Retinal pigment epithelial cell (primary cell): ENCODE measurements at places on chromosomes 5 and 9.

- no peak for DNase-seq
Observed at GRCh38 chr5:67004730-67005350, 191.8 kb downstream of the CD180 start.

- peak; percentile 69 for DNase-seq
Observed at GRCh38 chr5:146213210-146213826, 9.9 kb downstream of the RBM27 start.

GRCh38 chr9:86347991-86348390 is 6.2 kb downstream of the TUT7 start:
- no peak for DNase-seq

DNA sequence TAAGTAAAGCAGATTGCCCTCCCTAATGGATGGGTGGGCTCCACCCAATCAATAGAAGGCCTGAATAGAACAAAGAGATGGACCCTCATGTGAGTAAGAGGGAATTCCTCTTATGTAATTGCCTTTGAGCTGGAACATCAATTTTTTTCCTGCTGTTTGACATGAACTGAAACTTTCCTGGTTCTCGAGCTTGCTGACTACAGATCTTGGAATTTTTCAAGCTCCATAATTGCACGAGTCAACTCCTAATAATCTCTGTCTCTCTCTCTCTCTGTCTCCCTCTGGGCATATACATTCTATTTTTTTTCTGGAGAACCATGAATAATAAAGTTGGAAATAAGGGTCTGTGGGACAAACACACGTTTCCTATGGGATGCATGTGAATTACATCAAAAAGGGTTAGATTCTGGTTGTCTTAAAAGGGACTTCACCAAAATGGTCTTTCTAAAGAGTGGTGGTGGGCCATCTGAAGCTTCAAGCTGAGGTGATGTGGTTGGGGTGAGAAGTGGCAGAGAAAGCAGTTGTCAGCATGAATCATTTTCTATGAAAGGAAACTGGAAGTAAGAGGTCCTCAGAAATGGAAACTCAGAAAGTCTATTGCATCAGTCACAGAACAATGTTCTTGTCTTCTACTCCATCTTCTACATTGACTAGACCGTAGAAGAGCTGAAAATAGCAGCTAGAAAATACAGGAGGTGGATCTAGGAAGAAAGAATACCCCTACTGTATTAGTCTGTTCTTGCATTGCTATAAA is 47.0 kb upstream of the HOMER1 start:
- DNase-seq, result no peak

- DNase-seq, result peak; percentile 39
Observed at GRCh38 chr5:168106008-168106761, 185.3 kb upstream of the WWC1 start.

DNA sequence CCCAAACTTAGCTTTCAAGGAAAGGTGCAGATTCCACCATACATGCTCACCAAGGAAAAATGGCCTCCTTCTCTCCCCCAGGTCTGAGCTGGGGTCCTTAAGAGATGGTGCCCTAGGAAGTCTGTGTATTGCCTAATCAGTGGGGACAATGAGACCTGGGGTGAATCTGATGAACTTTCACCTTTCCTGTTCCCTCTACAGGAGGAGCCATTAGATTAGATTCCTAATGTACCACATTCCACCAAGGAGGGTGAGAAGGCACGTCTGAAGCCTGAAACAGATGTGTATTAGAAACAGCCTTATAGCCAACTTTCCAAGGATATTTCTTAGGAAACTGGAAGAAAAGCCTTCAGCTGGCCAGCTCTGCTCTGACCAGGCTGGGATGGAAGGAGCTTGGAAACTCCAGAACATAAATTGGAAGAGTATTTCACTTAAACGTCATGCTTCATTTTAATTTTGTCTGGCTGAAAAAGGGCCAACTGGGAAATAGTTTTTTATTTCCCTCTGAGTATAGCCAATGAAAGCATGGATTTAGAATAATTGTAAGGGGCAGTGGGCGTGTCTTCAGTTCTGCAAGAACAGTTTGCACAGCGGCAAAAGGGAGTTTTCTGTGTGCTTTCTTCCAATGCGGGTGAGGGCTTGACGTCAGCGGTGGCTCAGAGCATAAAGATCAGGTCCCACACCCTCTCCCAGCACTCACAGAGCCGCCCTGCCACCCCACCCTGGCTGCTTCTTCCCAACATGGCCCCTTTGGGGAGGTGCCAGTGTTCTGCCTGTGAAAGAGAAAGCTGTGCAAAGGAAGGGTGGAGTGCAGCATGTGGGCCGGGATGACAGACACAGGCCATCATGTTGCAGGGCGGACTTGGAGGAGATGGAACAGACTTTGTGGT is 210.9 kb downstream of the ESM1 start:
- DNase-seq, result no peak

GRCh38 chr9:96856363-96857286 is 2.3 kb upstream of the ZNF782 start:
- peak; percentile 80 for DNase-seq

GRCh38 chr9:107260437-107261081 is 22.5 kb upstream of the RAD23B start:
- no peak for DNase-seq

DNA sequence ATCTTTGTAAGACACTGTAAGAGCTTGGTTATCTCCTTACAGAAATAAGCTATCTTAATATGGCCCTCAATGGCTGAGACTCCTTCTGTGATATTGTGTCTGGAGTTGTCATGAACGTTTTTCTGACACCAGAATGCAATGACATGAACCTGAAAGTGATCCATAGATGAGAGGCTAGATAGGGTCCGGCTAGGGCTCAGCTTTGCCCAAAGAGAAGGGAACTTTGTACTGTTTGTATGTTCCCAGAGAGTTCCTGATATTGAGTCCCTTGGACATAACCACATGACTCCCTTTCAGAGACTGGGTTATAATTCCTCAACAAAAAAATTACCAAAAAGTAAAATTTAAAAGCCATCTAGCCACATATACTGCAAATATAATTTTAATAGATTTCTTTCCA is 575.8 kb upstream of the CLINT1 start:
- no peak for DNase-seq

GRCh38 chr5:138529812-138530211 is 13.2 kb downstream of the ETF1 start:
- no peak for DNase-seq

GRCh38 chr5:143472576-143472975 is 69.1 kb upstream of the NR3C1 start:
- no peak for DNase-seq

DNA sequence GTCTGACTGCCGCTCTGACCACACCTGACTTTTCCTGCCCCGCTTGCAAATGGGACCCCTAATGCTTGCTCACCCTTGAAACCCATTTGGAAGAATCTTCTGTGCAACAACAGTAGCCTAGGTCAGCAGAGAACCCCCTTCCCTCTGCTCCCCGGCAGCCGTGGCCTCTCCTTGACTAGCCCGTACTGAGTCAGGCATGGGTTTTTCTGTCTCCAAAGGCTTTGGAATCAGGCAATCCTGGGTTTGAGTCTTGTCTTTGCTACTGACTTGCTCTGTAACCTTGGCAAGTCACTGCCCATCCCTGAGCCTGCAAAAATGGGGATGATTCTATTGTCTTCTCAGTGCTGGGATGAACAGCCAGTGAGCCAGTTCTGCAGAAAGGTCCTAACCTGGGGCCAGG is 135.4 kb downstream of the RGS3 start:
- no peak for DNase-seq

DNA sequence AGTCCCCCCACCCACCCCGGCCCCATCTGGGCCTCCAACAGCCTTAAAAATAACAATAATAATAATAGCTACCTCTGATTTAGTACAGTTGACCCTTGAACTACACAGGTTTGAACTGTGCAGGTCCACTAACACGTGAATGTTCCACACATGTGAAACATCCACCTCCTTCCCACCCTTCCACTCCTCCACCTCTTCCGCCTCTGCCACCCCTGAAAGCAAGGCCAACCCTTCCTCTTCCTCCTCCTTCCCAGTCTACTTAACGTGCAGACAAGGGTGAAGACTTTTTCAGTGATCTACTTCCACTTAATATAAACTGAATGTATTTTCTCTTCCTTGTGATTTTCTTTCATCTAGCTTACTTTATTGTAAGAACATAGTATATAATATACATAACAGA is 10.8 kb downstream of the PDGFRB start:
- no peak for DNase-seq

GRCh38 chr5:115262011-115262320 is 711 bp downstream of the PGGT1B start:
- no peak for DNase-seq

DNA sequence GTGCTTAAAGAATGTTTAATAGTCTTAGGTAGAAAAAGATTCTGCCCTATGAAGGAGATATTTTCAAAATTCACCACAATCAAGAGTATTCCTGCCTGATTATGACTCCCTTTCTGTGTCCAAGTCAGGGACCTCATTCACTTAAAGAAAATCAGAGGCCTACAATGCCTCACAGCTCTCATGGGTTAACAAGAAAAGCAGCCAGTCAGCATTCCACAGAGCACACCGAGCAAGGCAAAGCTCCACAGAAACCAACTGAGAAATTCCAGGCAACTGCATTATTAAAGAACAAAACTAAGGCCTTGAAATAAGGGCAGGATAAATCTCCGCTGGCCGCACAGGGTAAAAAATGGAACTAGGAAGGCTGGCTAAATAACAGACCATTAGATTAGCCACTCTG is 161.1 kb downstream of the TARS1 start:
- peak; percentile 52 for DNase-seq
